ENCODE measurements at places on chromosomes 6 and 20. TPM values are rescaled to one million over a fixed set of nuclear protein-coding genes. Genes with fewer than 3 reads are reported as not detected.

Gene WFDC10B
- not detected for total RNA-seq

Gene TFAP2C
- 7.2 TPM for total RNA-seq

Gene C20orf141
- total RNA-seq, result not detected

Gene TPBG
- 20.3 TPM for total RNA-seq

Gene CCN6
- not detected for total RNA-seq
